ENCODE measurements at places on chromosomes 1 and 21.

GRCh38 chr1:30048905-30049304, 674.5 kb downstream of the MATN1 start:
- DNase-seq: no peak

DNA sequence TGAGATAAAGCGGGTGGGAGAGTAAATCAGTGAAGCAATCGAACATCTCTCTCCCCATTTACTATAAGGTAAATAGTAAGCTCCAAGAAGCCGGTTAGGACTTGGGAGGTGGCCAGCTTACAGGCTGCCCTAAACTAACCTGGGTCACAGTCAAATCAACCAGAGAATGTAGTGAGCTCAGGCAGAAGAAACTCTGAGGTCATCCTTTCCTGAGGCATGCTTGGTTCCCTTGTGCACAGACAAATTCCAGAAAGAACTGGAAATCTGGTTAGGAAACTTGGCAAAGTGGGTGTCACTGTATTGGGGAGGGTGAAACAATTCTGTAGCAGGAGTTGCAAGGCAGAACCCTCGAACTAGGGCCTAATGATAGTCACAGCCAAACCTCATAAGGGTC, 72.5 kb downstream of the NTMT2 start:
- DNase-seq: no peak

DNA sequence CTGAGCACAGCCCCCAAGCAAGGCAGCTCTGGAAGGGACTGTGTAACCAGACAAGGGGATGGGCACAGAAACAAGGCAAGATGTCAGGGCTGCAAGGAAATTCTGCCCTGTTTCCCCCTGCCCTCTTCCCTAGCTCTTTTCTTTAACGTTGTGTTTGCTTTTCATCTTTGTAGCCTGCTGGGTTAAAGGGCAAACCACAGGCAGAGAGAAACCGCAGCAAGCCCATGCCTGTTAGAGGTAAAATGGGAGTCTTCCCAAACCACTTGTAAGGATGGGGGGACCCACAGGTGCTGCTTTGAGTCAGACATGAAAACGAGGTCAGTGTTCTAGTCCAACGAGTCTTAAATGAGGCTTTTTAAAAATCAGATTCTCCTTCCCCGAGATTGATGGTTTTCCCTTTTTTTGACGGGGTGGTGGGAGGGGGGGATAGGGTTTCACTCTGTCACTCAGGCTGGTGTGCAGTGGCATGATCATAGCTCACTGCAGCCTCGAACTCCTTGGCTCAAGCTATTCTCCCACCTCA, 13.3 kb downstream of the TGFBR3 start:
- no peak for DNase-seq

- no peak for DNase-seq
Observed at GRCh38 chr1:175514387-175514953, 228.9 kb downstream of the TNR start.

DNA sequence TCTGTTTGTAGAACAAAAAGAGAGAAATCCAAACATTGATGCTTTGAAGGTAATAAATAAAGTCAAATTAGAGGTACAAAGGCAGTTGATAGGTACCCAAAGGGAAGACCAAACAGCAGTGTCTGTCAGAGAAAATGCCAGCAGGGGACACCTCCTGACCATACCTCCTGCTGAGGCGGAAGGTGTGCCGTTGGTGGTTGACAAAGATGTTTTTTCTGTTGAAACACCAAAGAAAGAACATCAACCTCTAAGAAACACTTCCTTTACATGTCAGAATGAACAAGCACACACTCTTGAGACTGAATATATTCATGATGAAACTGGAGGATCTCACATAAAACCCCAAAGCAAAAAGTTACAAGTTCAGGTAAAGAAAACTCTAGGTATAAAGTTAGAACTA, 128.3 kb downstream of the MACF1 start:
- DNase-seq: no peak

- DNase-seq: no peak
Observed at GRCh38 chr1:96756789-96757188, 35.2 kb downstream of the PTBP2 start.

- no peak for DNase-seq
Observed at GRCh38 chr21:35142036-35142815, 93.1 kb upstream of the RUNX1 start.

GRCh38 chr1:194734970-194735369, 1548.6 kb upstream of the B3GALT2 start:
- DNase-seq: no peak

DNA sequence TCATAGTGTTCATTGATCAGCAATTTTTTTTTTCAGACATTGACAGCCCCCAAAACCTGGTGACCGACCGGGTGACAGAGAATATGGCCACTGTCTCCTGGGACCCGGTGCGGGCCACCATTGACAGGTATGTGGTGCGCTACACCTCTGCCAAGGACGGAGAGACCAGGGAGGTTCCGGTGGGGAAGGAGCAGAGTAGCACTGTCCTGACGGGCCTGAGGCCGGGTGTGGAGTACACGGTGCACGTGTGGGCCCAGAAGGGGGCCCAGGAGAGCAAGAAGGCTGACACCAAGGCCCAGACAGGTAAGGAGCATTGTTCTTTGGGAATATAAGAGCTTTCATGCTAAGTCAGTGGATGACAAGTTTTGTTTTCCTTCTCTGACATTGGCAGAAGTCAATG, 49.3 kb downstream of the TNN start:
- DNase-seq: no peak

- no peak for DNase-seq
Observed at GRCh38 chr1:36287595-36287994, 18.6 kb upstream of the SH3D21 start.

DNA sequence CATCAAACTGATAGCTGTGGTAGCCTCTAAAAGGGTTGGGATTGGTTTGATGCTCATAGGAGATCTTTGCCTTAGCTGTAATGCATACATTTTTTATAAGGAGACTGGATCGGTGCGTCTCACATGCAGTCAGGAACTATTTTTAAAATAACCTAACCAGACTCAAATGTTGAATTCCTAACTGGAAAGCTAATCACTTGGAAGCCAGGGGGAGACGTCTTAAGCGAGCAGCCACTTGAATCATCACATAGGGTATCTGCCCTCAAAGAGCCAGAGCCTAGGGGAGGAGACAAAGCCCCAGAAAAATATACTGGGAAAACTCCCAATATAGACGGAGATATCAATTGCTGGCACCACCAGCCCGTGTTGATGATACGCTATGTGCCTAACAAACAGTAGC, 61.7 kb upstream of the PUM1 start:
- no peak for DNase-seq

DNA sequence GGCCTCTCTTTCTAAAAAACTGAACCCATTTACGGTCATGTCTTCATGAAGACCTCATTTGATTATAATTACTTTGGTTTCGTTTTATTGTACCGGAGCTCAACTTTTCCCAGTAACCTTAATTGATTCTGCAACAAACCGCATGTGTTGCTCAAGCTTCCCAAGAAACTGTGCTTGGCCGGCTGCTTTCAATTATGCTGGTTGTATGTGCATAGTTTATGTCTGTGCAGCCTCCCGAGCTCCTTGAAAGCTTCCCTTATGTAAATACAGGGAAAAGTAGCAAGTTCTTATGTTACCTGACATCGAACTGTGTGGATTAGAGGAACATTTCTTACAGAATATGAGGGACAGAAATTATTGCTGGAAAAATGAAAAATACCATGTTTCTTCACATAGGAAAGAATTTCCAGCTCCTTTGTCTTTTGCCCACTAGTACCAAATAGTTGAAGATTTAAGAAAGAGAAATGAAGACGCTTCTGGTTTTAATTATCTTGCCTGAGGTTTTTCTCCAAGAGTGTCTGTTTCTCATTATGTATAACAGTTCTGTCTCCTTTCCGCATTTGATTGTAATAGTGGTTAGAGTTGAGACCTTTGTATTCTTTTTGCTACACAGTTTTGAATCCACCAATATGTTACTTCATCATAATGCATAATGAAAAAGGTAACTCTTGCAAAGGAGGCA, 2.1 kb downstream of the VCAM1 start:
- DNase-seq: no peak

DNA sequence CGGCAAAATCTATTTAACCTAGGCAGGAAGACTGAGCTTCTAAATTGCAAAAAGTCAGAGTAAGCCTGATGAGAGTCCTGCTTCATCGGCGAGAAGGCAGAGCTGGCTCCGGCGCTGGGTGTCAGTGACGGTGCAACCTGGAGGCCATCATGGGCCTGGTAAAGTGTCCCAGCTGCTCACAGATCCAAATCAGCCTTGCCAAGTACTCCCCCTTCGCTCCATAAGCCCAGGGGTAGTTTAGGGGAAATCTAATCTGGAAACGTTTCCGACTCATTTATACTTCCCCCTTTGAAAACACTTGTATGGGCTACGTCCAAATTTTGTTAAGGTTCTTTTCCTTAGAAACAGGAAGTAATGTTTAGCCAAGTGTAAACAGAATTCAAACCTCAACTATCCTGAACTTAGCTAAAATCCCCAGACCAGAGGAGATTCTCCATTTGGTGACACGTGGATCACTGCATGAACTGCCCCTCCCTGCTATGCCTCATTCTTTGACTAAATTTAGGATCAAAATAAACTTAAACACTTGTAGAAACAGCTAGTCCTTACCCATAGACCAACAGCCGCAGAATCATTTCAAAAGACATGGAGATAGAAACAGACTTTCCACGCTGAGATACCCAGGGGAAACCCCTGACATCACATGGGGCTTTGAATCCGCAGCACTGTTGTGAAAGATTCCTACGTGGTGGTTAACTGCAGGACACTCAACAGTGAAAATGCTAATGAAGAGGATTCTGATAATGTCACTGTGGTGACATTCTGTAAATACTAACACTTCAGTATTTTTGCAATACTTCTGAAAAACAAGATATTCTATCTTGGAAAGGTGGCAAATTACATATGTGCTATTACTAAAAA, 172.7 kb downstream of the TGFBR3 start:
- no peak for DNase-seq

GRCh38 chr1:197958438-197959305, 41.5 kb downstream of the LHX9 start:
- no peak for DNase-seq

- no peak for DNase-seq
Observed at GRCh38 chr1:42998386-42998785, 39.7 kb upstream of the SLC2A1 start.

DNA sequence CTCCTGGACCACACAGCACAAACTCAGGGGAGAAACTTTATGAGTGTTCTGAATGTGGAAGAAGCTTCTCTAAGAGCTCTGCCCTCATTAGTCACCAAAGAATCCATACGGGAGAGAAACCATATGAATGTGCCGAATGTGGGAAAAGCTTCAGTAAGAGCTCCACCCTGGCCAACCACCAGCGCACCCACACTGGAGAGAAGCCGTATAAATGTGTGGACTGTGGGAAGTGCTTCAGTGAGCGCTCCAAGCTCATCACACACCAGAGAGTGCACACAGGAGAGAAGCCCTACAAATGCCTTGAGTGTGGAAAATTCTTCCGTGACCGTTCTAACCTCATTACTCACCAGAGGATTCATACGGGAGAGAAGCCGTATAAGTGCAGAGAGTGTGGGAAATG, 22.5 kb downstream of the ZSCAN20 start:
- DNase-seq: no peak

- no peak for DNase-seq
Observed at GRCh38 chr1:208142590-208143382, 101.4 kb downstream of the PLXNA2 start.

DNA sequence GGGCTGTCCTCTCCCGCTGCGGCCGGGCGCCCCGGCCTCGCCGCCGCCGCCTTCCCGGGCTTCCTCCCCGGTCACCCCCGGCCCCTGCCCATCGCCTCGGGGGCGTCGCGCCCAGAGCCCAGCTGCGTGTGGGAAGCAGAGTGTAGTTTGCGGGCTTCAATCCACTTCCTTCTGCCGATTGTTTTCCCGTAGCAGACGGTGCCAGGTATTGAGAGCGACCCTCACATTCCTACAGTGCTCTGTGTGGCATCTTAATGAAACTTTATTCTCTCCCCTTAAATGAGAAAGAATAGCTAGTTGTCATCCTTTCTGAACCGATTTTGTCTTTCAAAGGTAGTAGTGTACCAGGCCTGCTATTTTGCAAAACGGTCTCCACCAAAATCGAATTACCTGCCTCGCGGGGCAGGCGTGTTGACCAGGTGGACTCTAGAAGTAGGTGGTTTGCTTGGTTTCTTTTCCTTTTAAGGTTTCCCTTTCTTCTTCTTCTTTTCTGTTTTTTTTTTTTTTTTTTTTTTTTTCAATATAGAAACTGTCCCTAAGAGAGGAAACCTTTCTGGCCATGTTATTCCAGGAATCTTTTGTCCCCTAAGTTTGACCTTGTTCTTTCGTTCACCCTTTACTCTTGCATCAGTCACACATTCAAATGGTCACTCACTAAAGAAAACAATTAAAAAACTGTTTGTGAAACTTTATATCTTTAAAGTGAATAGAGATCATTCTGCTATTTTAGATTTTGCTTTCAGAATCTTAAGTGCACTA, 881 bp downstream of the USP25 start:
- DNase-seq: no peak

DNA sequence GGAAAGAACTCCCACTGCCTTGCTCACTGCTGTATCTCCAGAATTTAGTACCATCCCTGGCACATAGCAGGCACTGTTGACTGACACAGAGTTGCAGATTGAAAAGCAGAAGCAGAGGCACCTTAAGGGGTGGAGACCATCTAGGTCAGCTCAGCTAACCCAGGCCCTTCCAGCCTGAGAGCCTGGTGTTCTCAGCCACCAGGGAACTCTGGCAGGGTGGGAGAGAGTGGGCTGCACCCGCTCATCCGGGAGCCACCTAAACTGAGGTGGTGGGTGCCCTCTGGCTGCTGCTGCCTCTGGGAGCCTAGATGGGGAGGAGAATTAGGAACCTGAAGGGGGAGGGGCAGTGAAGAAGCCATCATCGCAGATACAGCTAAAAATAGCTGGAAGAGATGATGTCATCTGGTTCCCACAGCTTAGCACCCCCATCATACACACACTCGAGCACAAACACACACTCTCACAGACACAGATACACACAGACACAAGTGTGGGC, 1.5 kb upstream of the TSPAN1 start:
- no peak for DNase-seq

DNA sequence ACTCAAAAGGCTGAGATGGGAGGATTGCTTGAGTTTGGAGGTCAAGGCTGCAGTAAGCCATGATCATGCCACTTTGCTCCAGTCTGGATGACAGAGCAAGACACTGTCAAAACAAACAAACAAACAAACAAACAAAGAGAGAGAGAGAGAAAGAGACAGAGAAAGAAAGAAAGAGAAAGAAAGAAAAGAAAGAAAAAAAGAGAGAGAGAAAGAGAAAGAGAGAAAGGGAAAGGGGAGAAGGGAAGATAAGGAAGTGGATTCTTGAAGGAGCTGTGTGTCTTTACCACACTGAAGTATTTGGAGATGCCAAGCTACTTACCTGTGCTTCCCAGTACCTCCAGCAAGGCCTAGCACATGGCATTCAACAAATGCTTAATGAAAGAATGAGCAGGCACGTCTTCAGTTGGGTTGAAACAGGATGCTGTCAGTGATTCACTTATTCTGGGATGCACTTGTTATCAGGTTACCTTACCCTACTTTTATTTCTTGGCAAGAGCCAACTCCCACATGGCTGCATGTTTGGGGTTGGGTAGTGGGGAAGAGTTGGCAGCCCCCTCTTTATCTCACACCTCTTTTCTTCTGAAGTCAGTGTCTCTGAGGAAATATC, 28.8 kb downstream of the CD101 start:
- no peak for DNase-seq

DNA sequence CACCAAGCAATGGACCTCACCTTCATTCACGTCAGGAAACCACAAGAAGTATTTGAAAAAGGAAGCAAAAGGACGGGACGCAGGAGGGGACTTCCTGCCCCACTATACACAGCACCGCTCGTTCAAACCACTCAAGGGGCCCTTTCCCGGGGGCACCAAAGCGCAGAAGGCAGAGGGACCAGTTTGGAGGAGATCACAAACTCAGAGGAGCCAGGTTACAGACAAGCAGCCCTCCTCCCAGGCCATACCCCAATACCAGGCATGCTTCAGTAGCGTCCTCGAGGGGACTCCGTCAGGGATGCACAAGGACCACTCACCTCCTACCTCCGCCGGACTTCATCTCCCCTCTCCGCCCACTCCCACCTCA, 685 bp downstream of the CRTC2 start:
- DNase-seq: no peak
